Glutamatergic neuron (in vitro differentiated cells): ENCODE measurements at places on chromosomes 11 and 22.
A peak's percentile ranks its signal among the peaks of the same experiment; 100 is the strongest.

DNA sequence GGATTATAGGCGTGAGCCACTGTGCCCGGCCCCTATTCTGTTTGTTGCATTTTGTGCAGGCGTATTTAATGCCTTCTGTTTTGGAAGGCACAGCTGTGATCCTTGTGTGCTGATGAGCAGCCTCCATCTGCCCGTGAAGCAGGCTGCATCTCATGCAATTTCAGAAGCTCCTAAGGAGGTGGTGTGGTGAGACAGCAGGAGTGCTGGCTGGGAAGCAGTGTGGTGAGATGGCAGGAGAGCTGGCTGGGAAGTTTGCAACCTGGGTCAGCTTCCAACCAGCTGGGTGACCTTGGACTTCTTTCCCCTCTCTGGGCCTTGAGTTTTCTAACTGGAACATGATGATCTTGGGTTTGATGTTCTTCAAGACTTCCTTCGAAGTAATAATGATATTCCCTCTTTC, 525.1 kb downstream of the TBC1D22A start:
- DNase-seq, result no peak

DNA sequence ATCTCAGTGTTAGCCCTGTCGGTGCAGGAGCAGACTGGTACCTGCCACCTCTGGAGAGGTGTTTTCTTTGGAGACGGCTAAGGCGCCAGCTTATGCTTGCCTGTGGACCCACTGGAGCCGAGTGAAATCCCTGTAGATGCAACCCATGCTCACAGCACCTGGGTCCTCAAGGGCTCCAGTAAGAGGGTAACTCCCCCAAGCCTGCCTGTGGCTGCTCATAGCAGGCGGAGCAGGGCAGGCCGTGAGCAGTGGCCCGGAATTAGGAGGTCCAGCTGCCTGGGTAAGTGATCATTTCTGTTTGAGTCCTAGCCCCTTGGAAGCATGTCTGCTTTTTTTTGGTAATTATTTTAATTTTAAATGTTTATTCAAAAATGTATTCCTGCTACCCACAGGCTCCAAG, 43.8 kb downstream of the NAT10 start:
- no peak for DNase-seq

DNA sequence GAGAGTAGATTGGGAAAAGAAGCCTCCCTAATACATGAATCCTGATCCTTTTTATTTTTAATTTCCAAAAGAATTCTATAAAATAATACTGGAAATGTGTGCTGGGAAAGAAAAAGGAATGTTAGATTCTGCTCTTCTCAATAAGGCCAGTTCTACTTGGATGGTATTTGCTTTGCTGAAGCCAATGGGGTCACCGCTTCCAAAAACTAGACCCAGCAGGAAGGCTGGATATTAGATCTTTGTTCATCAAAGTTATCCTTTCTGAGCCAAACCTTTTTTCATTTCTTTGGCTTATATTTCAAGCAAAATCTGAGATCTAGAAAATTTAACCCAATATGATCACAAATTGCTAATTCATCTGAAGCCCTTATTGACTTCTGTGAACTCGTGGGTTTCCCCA, 41.4 kb downstream of the SCUBE2 start:
- DNase-seq, result no peak

- DNase-seq, result no peak
These were observed 76.4 kb upstream of the MTNR1B start for GRCh38 chr11:92892802-92893684.

DNA sequence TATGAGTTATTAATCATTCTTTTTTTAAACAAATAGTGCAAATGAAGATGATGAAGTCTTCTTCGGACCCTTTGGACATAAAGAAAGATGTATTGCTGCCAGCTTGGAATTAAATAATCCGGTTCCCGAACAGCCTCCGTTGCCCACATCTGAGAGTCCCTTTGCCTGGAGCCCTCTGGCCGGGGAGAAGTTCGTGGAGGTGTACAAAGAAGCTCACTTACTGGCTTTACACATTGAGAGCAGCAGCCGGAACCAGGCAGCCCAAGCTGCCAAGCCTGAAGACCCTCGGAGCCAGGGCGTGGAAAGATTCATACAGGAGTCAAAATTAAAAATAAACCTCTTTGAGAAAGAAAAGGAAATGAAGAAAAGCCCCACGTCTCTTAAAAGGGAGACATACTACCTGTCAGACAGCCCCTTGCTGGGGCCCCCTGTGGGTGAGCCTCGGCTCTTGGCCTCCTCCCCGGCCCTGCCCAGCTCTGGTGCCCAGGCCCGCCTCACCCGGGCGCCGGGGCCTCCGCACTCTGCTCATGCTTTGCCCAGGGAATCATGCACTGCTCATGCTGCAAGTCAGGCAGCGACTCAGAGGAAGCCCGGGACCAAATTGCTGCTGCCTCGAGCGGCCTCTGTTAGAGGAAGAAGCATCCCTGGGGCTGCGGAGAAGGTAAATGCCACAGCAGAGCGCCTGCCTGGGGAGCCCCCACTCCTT, 11.8 kb downstream of the GTSE1 start:
- DNase-seq, result no peak

DNA sequence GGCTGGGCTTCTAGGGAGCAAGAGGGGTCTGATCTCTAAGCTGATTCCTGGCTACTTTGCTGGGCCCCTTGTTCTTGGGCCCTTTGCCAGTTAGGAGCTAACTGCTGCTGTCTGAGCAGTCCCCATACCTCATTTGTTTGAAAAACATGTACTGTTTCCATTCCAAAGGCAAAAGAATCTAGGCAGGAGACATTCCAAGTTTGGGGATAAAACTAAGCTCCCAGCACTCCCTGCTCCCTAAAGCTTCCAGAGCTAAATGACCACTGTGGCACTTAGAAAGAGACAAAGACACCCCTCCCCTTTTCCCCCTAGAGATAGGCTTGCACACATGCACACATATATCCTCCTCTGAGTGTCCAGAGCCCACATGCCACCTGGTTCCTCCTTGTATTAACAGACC, 22.7 kb upstream of the RRM1 start:
- DNase-seq, result no peak

- peak; percentile 84 for DNase-seq
These were observed 562 bp downstream of the SHANK2 start for GRCh38 chr11:71251761-71252268.

- no peak for DNase-seq
These were observed 709 bp downstream of the SSRP1 start for GRCh38 chr11:57335023-57335342.

DNA sequence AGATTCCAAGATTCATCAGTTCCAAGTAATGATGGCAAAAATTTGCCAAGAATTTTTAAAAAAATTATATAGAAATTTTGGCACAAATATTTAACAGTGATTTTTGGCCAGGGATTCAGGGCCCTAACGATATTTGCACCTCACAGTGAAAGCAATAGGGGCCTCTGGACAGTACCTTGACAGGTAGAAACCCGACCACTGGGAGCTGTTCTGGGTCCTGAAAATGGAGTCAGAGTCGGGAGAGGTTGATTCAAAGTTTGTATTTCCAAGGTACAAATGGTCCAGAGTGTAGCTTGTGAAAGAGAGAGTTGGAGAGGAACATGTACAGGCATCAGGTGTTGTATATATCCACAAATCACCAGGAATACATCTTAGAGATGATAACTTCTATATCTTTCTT, 41.6 kb downstream of the MRGPRX2 start:
- DNase-seq, result no peak

GRCh38 chr22:36182056-36182455, 19.6 kb downstream of the APOL4 start:
- DNase-seq, result no peak

DNA sequence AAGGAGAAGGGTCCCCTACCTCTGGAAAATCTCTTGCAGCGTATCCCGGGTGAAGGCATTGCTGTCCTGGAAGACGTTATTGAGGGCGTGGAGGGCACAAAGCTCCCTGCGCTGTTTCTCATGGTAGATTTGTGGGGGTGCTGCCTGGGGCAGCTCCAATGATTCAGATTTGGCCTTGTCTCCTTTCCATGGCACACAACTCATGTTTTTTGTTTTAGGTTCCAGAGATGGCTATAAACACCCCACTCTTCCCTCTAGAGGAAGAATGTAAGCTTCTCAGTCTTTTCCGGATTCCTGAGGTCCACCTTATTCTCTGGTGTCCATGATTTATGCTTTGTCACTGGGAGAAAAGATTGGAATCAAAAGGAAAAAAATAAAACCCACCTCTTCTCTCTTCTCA, 959 bp downstream of the JOSD1 start:
- DNase-seq, result no peak

DNA sequence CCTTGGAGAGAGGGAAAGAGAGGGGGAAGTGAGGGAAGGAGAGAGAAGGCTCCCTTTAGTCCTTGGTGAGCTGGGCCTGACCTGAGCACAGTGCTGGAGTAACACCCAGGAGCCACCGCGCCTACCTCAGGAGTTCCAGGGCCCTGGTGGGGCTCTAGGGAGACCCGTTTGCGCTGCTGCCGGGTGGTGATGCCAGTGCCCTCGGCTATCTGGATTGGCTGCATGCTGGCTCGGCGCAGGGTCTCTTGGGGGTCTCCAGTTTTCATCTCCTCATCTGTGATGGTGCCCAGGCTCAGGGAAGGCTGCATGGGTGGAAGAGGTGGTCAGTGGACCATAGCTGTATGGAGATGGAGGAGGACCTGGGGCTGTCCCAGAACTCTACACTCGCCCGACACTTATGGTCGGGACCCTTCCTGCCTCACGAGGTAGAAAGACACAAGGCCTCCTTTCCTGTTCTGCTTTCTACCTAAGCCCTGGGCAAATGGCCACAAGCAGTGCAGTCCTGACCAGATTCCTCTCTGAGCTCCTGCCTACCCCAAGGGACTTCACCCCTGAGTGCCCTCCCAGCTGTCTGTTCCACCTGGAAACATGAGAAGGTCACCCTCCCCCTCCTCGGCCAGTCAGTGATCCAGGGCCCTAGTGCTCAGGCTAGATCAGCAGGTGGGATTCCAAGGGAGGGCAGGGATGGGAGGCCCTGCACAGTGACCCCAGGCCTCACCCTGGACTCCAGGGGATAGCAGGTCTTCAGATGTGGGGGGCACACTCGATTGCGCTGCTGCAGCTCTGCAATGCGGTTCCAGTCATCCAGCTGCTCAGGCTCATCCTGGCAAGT, 6.0 kb downstream of the IL18BP start:
- no peak for DNase-seq

- DNase-seq, result no peak
These were observed 6.9 kb downstream of the SBF1 start for GRCh38 chr22:50467773-50468440.

- DNase-seq, result no peak
These were observed 699.1 kb upstream of the ARHGAP42 start for GRCh38 chr11:99987821-99988470.

DNA sequence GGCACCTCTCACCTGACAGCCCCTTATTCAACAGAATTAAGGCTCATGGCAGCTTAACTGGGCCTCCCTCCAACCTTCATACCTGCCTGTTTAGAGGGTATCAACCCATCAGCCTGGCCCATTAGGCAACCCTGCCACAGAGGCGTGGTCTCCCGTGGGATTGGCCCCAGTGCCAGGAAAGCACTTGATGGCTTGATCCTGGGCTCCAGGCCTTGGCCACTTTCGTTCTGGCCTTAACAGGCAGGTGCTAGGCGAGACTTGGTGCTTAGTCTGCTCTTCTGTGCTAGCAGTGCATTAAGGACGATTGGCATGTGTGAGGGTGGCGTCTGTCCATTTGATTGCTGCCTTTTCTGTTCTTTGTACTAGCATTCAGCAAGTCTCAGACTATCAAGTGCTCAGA, 75.2 kb downstream of the CABIN1 start:
- no peak for DNase-seq

DNA sequence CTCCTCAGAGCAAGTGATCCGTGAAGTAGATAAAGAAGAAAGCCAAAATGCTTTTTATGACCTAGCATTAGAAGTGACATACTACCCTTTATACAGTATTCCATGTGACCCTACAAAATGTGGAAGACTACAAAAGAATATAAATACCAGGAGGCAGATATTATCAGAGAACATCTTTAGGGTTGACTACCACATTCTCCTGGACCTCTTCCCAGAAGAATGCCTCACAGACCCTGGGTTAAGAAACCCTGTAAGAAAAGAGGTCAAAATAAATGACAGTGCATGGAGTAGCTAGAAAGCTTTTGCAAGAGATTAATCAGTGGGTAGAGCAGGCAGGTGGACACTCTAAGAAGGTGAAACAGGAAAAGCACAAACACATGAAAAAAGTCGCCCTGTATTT, 69.2 kb downstream of the FANCF start:
- no peak for DNase-seq

DNA sequence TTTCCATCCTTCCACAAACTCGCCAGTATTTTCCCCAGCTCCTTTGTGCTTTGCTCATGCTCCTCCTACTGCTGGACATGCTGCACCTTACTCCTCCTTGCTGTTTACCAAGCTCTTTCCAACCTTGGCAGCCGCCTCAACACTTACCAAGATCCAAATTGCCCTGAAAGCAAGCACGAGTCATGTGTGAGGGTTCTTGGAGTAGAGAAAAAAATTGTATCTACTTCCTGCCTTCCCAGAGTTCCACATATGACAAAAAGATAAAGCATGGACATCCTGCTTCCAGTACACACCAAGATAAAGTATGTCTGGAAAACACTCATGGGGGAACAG, 767.5 kb downstream of the NTM start:
- DNase-seq, result no peak

GRCh38 chr11:64915376-64915887, 1.6 kb downstream of the ATG2A start:
- DNase-seq, result no peak

- DNase-seq, result no peak
These were observed 919.4 kb upstream of the CNTN5 start for GRCh38 chr11:98101329-98101728.

DNA sequence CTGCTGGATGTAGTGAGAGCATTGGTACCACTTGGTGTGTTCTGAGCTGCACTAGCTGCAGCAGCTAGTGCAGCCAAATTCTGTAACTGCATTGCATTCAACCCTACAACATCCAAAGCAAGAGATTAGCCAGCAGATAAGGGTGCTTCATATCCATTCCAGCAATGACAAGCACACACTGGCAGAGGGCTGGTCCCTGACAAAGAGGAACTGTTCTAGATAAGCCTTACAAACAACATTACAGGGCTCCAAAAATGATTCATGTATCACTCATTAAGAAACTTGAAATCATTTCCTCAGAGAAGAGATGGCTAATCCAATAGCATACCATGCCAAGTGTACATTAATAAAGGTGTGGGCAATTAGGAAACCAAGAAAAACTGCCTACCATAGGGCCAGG, 28.4 kb upstream of the RAPSN start:
- no peak for DNase-seq

GRCh38 chr11:67640758-67641337, 1.3 kb upstream of the TBX10 start:
- no peak for DNase-seq

GRCh38 chr22:22037740-22038139, 55.2 kb upstream of the TOP3B start:
- no peak for DNase-seq

- DNase-seq, result no peak
These were observed 50.5 kb upstream of the WNT7B start for GRCh38 chr22:46027211-46028105.

- DNase-seq, result no peak
These were observed 352.8 kb downstream of the BUD13 start for GRCh38 chr11:116420030-116420429.
